ENCODE measurements at places on chromosomes 4 and X.

GRCh38 chr4:125389713-125390112, 75.0 kb downstream of the FAT4 start:
- no peak for DNase-seq

DNA sequence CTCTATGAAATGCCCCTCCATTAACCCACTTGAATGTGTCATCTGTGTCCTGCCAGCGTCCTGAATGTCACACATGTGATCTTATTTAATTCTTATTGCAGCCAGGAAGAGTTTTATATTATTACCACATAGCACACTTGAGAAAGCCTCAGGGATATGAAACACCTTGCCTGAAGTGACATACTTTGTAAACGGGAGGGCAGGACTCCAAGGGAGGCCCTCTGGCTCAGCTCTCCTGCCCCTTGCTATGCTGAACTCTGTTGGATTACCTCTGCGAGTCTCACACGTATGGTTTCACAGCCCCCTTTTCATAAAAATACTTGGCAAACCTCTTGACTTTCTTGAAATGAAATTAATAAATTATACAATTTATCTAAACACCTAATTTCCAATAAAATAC, 11.1 kb upstream of the ZCCHC4 start:
- no peak for DNase-seq

- no peak for DNase-seq
Observed at GRCh38 chrX:77167993-77168392, 279.2 kb upstream of the FGF16 start.

GRCh38 chrX:53263597-53264094, 17.7 kb downstream of the IQSEC2 start:
- DNase-seq, result no peak

DNA sequence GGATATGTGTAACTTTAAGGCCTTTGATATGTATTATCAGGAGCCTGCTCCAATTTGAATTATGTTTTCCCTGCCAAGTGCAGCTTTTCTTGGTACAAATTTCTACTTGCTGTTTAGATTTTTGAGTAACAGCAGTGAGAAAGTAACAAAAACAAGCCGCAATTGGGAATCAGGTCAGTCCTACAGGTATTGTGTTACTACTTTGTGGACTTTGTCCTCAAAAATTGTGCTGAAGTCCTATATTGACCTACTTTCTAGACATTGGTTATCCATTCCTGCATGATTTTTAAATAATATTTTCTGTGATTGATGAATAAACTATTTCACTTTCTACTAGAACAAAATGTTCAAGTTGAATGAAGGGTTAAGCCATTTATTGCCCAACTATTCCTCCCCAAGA, 5.7 kb downstream of the CDKN2AIP start:
- DNase-seq, result no peak

DNA sequence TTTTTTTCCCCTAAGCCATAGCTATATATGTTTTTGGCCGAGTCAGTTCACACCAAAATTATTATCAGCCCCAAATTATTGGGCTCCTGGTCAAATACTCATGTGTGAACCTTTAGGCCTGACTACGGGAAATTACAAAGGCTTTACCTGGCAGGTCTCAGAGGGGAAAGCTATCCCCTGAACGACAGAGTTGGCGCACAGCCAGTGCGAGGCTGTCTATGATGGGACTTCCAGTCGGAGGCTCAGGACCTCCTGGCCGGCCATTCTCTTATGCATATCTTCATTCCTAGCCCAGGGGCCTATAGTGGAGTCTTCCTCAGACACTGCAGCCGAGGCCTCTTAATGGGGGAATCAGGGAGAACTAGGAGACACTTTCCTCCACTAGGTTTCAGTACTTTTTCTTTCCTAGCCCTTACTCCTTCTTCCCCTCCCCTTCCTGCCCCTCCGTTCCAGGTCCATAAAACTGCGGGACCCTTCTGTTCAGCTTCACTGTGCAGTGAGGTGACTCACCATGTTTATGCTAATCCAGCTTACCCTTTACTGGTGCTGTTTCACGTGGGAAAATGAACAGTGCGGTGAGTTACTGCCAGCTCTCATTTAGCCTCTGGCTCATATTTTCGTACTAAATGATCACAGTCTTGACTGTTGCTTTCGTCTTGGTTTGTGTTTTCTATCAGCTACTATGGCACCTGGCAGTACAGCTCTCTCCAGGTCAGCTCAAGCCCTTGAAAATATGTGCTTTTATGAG, 533.9 kb downstream of the FSTL5 start:
- DNase-seq, result no peak

GRCh38 chrX:1462596-1463251, 10.0 kb upstream of the ASMTL start:
- no peak for DNase-seq

DNA sequence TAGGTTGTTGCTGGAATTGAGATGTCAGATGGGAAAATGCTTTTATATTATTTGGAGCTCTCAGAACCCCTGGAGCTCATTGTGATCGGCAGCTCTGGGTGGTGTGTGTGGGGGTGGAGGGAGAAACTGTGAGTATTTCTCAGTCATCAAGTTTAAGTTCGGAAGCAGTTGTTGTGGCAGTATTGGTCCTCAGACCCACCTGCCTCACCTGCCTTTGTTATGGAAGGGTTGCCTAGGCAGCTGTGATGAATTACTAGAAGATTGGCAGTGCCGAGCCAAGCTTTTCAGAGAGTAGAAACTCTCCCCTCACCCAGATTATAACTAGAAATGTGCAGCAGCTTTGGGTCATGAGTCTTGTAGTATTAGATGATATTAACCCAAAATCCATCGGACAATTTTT, 9.5 kb downstream of the IGSF1 start:
- no peak for DNase-seq

DNA sequence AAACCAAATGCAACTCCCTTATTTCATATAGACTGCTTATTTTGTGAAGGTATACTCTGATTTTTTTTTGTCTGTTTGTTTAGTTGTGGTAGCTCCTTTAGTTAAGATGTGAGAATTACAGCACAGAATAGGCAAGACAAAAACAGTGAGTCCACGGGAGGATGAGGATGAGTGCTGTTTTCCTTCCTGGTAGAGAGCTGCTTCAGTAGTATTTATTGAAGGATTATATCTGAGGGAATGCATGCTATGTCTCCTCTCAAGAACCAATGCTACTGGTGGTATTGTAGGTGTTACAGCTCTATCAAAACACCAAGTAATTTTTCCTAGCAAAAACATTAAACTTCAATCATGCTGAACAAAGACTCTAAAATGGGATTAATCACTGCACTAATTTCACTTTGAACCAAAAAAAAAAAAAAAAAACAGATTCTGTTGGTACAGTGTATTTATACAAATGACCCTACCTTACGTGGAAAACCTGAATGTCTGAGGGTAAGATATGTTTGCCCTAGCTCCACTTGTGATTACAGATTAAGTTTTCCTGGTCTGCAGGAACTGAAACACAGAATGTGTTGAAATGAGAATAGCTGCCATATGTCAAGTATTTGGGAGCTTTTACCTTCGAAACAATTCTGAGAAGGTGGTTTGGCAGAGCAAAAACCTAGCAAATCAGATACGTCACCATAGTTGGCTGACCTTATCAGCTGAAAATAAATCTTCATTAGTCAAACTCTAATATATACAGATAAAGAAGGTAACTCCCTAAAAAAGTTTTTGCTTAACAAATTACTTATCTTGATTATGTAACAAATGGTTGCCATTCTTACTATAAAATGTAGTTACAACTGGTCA, 40.3 kb downstream of the PPP3CA start:
- DNase-seq, result no peak

DNA sequence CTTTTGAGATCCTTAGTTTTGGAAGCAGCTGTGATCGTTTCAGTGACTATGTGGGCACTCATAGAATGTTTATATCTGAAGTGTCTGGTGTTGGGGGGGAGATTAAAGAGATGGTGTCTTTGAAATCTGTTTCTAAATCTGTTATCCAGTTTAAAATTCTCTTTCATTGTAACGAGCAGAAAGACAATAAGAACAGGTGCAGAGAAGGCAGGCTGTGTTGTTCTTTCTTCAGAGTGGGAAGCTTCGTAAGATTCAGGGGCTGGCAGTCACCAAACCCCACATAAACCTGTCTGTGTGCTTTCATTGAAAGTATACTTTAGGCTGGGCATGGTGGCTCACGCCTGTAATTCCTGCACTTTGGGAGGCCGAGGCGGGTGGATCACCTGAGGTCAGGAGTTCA, 16.3 kb upstream of the DHRSX start:
- no peak for DNase-seq

DNA sequence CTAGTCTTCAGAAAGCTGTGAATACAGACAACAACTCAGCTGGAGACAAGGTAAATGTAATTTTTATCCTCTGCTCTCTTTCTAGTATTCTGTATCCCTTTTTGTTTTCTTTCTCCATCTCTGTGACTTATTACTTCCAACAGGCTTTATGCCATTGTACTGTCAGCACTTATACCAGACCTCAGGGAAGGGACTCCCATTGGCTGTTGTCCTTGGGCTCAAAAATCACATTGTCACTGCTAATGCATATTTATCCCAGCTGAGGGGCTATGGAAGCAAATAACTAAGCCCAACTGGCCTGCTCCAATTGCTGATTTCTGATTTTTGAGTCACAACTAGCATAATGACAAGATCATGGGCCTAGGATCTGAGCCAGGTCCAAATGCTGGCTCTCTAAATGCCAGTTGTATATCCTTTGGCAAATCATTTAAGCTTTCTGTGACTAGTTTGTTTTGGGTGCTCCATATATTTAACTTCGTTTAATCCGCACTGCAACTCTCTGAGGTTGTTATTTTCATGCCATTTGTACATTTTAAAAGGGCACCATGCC, 395.1 kb upstream of the GNPDA2 start:
- DNase-seq, result no peak

GRCh38 chr4:107270614-107271013, 234.5 kb upstream of the DKK2 start:
- DNase-seq, result no peak

DNA sequence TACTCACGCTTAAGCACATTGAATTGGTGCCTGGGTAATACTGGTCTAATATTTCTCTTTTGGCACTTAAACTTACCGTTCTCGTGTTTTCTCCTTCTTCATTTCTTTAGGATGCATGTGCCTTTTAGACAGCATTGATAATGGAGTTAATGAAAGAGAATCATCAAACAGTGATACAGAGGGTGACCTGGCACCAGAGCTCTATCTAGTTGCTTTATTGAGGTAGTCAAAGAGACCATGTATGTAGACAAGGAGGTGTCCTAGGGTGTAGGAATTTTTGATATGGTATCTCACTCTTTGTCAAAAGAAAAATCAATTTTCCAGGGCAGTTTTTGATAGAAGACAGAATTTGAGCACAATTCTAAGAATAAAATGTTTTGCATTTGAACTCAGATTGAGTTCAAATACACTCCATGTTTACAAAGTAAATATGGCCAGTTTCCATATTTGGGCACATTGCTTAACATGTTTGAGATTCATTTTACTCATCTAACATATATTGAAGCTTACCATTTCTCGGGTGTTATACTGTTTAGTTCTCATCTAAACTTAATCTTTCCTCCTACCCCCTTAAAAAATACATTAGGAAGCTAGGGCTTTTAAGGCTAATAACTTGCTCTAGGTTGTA, 92.0 kb downstream of the WWC2 start:
- no peak for DNase-seq

DNA sequence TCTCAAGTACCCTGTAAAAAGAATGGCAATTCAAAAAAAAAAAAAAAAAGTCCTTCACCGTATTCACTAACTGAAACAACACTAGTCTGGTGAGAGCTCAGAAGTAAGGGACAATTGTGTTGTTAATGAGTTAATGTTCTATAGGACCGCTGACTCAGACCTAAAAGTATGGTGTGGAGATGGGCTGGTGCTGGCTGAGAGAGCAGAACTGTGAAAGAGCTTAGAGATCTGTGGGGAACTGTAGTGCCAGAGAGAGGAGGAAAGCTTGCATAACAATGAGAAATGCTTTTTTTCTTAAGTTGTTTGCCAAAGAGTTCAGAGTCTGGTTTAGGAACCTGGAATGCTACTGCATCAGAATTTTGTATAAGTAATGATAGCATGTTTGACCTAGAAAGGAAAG, 65.1 kb downstream of the LHFPL1 start:
- no peak for DNase-seq

DNA sequence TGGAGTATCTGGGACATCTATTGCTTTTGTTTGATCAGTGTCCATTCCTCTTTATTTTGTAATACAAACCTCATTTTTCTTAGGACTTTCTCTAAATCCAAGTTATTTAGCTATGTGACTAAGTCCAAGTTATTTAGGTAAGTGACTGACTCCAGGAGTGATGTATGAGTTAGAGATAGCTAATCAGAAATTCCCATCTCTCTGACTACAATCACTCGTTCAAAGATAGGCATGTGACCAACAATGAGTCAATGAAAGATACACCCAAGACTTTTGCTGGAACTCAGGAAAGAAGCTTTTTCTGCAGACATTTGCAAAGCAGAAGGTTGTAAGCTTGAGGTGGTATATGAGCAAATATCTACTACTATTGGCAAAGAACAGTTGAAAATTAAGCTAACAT, 72.5 kb upstream of the KCNIP4 start:
- DNase-seq, result no peak

GRCh38 chr4:189355590-189355989, 585.1 kb upstream of the FRG1 start:
- no peak for DNase-seq

GRCh38 chr4:174633399-174633798, 111.1 kb upstream of the HPGD start:
- no peak for DNase-seq
